OCI-M1 (cell line): ENCODE measurements at places on chromosomes 3 and 15.

DNA sequence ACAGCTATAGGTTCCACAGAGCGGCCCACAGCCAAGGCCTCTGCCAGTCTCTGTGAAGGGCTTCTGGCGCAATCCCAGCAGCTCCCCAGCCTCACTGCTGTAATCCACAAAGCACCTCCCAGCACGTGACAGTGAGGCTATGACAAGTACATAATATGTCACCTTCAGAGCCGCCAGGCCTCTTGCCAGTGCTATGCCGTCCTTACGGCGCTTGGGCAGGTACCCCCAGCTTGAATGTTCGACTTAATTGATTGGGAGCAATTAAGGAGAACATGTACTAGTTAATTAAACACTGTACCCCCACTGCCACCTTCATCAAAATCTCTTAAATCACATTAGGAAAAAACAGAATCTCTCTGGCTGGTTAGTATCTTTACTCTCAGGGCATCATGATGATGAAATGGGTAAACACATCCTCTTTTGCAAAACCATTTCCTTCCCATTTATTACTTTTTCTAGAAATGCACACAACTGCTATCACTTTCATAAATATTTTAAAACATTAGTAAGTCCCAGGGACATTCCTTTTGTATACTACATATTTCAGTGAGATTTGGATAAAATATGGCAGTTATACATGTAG, 169.9 kb downstream of the XXYLT1 start:
- no peak for DNase-seq

- peak; percentile 1 for DNase-seq
Measured at GRCh38 chr3:191958980-191959671, 498.2 kb downstream of the PYDC2 start.

- no peak for DNase-seq
Measured at GRCh38 chr15:73909651-73910050, 16.6 kb upstream of the LOXL1 start.

DNA sequence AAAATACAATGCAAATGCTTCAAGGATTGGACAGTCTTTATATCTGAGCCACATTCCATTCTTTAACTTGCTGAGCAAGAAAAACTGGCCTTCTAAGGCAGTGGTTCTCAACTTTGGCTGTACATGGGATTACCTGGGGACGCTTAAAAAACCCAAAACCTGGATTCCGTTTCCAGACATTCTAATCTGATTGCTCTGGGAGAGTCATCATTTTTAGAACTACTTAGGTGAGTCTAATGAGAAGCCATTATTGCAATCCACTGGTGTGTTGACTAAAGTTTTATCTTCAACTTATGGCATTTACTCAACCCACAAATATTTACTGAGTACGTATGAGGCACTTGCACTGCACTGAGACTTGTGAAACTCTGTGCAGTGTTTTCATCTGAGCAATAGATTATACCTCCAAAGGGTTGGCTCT, 195.7 kb upstream of the ATP11B start:
- no peak for DNase-seq

DNA sequence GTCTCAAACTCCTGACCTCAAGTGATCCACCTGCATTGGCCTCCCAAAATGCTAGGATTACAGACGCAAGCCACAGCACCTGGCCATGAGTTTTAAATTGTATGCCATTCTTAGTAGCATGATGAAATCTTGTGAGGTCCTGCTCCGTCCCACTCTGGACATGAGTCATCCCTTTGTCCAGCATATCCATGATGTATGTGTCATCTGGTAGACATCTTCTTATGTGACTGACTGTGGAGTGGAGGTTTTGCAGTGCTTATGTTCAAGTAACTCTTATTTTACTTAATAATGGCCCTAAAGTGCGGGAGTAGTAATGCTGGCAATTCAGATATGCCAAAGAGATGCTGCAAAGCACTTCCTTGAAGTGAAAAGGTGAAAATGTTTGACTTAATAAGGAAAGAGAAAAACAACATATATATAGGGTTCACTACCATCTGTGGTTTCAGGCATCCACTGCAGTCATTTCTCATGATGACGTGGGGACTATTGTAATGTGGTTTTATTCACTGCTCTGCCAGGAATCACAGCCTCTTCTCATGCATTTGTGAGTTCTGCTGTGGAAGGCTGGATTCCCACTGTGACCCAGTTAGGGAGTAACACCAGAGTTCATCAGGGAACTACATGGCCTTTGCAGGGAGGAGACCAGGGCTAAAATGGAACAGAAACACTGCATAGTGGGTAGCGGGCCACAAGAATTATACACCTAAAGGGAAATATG, 204.6 kb upstream of the STRIT1 start:
- DNase-seq = no peak

DNA sequence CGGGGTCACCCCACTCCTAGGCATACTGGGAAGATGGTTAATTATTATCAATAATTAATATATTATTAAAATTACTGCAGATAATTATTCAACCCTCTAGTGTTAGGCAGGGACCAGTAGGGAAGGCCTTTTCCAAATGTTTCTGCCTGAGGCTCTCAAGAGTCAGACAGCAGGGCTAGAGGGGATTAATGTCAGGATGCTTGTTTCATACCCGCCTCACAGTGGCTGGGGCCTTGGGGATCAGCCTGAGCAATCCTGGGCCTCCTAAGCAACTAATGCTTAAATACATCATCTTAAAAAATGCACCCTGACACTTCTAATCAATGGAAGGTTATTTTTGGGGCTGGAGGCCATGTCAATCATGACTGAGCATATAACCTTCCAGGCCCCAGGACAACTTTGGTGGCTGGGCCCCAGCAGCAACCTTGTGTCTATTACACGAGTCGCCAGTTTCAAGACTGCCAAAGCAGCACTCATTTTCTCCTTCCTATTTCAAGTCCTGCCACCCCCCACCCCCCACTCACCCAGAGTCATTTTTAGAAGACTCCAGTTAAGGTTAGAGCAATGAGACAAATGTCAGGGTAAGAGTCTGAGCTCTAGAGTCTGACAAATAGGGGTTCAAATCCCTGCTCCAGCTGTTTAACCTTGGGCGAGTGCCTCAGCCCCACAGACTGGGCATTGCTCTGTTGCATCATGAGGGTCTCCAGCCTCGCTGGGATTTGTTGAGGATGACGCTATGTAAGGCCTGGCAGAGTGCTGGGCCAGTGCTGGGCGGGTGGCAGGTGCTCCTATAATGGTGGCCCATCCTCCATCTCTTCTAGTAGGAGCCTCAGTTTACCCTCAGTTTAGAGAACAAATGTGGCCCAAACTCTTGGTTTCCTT, 6.1 kb downstream of the AMOTL2 start:
- DNase-seq = no peak

- DNase-seq = no peak
Measured at GRCh38 chr3:117629505-117629904, 919.9 kb downstream of the TUSC7 start.

DNA sequence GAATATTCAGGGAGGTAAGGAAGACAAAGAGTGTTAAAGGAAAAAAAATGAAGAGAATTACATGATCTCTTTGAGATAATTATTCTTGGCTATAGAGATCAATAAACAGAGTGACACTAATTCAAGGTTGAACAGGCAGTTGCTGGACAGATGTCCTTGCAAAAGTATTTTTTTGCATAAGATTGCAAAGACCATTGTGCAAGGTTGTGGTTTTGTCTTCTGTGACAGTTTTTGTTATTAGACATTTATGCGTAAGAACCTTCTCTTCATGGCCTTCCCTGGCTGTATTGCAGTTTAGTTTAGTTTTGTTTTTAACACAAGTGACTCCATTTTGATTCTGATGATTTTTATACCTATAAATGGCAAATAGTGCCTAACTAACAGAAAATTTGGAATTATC, 682.8 kb upstream of the ARPP21 start:
- no peak for DNase-seq
